ENCODE measurements at places on chromosomes 5 and 9. TPM values are rescaled to one million over a fixed set of nuclear protein-coding genes. Genes with fewer than 3 reads are reported as not detected.

DNA sequence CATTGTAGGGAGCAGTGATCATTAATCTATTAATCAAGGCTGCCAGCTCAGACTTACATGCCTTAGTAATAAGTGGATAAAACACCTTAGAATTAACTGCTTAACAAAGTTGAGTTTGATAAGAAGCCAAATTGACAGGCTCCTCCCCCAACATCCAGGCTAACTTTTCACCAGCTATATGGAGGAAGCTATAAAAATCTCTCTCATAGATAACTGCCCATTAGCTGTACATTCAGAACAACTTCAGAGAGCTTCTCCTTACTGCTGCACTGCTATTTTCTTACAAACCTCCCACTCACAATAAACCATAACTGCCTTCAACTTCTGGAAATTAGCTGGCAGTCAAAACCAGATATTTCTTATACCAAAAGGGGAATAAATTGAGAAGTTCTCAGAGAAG is 364.1 kb downstream of the PRELID2 start:
- no peak for DNase-seq

GRCh38 chr5:133884569-133885311 is 83.7 kb downstream of the C5orf15 start:
- DNase-seq: peak; percentile 28

- DNase-seq: no peak
These were observed 35.2 kb downstream of the DDX4 start for GRCh38 chr5:55773057-55773456.

GRCh38 chr9:78261403-78262001 is 25.6 kb downstream of the CEP78 start:
- DNase-seq: no peak

DNA sequence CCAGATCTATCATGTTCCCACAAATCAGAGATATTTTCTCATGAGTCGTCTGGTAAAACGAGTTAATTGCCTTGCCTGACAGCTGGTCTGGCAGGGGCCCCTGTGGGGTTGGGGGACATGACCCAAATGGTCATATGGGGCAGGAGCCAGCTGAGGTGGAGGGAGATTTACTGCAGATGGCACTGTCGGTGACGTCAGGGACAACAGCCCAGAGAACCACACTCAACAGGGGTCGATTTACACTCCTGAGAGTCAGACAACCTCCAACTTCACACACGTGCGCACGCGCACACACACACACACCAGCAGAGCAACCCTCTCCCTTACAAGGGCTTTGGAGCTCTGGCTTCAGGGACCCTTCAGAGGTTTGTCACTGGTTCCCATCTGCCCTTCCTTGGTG is 23.4 kb upstream of the GABRP start:
- DNase-seq: no peak

DNA sequence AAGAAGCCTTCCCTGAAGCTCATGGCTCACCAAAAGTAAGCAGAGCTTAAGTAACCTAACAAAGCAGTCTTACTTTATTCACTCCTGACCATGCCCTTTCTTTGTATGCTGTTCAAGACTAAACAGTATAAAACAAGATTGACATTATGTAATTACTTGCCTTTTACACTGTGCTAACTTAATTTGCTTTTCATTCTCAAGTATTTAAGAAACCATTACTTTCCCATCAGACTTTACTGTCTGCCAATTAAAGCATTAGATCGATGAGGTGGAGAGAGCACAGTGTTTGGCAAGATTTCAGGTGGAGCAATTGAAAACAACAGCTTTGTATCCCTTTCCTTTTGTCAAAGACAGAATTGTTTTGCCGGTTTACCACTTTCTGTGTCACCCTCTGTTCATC is 98.2 kb downstream of the RORB start:
- no peak for DNase-seq

DNA sequence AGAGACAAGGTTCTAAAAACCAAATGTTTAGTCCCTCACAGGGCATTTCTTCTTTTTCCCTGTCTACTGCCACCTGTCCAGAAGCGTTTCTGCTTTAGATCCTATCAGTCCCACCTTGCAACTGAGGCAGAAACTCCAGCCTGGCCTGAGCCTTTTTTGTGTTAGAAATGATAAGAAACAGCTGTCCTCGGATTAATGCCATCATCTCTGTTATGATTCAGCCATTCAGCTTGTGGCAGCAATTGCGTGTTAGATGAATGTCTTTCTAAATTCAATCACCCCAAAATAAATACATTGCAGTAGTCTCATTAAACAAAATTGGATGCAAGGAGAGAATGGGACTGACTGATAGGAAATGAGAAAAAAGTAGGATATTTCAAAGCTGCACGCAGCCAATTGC is 28.3 kb upstream of the FRMPD1 start:
- DNase-seq: no peak

FYB1 gene
- total RNA-seq: 71.9 TPM

ANKDD1B gene
- 0.33 TPM for total RNA-seq

ZFYVE16 gene
- total RNA-seq: 19.3 TPM

OTP gene
- not detected for total RNA-seq

Data from natural killer cell treated with Interleukin-12 subunit alpha and Interleukin-12 subunit beta and Interleukin-15 and Interleukin-18, amount 100 ng/mL, for 72 hours (primary cell).